ENCODE measurements at places on chromosomes 11 and 22.

- no peak for DNase-seq
These were observed 1330.6 kb downstream of the BRD1 start for GRCh38 chr22:48496987-48497650.

DNA sequence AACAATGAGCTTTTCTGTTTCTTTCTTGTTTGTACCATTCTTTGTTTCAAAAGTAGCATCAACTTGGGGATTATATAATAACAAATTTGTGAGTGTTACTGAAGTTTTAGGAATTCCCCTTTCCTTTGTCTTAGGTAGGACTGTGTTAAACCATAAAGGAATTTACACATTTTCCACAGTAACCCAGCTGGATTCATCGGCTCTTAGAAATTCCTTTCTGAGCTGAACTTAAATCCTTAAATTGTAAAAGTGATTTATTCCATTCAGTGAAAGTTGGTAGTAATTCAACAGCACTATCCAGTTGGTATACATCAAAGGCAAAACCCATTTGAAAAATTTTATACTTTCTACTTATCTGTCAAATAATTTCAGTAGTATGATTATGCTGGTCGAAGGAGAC lies 11.8 kb downstream of the EMSY start:
- DNase-seq: no peak

DNA sequence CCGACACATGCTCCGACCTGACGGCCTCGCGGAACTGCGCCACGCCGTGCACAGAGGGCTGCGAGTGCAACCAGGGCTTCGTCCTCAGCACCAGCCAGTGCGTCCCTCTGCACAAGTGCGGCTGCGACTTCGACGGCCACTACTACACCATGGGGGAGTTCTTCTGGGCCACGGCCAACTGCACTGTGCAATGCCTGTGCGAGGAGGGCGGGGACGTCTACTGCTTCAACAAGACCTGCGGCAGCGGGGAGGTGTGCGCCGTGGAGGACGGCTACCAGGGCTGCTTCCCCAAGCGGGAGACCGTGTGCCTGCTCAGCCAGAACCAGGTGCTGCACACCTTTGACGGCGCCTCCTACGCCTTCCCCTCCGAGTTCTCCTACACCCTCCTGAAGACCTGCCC lies 26.8 kb downstream of the TECTA start:
- no peak for DNase-seq

DNA sequence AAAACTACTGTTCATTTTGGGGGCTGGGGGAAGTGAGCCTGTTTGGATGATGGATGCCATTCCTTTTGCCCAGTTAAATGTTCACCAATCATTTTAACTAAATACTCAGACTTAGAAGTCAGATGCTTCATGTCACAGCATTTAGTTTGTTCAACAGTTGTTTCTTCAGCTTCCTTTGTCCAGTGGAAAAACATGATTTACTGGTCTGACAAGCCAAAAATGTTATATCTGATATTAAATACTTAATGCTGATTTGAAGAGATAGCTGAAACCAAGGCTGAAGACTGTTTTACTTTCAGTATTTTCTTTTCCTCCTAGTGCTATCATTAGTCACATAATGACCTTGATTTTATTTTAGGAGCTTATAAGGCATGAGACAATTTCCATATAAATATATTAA lies 87.1 kb upstream of the BIRC3 start:
- no peak for DNase-seq

DNA sequence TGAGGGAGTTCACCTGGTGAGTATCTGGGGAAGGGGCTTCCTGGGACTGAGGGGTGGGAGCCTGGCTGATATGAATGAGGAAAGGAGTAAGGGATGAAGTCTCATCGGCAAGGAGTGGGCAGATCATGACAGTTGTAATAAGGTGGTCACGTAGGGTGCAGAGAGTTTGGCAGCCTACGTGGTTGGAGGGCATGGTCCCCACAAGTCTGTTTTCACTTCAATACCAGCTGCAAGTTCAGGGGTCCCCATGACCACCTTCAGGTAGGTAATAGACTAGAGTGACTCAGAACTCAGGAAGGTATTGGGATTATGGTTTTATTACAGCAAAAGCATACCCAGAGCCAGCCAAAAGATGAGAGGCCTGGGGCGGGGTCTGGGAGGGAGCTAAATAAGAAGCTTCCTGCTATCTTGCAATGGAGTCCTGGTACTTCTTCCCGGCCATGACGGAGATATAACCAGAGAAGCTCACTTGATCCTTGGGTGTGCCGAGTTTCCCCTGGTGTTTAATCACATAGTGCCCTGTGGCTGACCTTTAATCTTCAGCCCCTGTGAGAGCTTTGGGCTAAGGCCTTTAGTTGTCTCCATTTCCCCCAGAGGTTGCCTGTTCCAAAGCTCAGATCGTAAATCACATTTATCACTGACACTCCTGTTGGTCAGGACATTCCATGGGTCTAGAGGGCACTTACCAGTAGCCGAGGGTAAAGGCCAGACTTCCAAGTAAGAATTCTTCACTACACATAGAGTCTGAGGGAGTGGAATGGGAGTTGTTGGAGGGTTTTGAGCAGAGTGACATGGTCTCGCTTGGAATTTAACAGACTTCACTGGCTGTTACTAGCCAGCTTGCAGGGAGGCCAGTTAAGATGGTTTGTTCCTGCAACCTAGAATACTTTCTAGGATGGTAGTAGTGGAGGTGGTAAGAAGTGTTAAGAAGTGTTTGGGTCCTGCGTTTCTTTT lies 9.1 kb downstream of the SLC3A2 start:
- no peak for DNase-seq

- no peak for DNase-seq
These were observed 149.2 kb downstream of the MIAT start for GRCh38 chr22:26806445-26807175.

DNA sequence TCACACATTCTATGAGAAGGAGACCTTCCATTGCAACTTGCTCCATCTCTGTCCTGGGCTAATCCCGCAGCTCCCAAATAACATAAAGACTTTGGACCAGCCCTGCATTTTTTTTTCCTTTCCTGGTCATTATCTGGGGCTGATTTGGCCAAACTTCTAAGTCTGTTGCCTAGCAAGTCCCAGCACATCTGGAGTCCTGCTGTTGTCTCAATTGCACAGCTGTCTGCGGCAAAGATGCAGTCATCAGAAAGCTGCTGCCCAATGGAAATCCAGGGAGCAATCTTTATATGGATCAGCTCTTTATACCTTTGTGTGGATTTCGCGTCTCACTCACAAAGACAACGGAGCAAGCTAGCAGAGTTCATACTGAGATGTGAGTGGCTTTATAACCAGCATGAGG lies 105.9 kb downstream of the NXPE2 start:
- no peak for DNase-seq

DNA sequence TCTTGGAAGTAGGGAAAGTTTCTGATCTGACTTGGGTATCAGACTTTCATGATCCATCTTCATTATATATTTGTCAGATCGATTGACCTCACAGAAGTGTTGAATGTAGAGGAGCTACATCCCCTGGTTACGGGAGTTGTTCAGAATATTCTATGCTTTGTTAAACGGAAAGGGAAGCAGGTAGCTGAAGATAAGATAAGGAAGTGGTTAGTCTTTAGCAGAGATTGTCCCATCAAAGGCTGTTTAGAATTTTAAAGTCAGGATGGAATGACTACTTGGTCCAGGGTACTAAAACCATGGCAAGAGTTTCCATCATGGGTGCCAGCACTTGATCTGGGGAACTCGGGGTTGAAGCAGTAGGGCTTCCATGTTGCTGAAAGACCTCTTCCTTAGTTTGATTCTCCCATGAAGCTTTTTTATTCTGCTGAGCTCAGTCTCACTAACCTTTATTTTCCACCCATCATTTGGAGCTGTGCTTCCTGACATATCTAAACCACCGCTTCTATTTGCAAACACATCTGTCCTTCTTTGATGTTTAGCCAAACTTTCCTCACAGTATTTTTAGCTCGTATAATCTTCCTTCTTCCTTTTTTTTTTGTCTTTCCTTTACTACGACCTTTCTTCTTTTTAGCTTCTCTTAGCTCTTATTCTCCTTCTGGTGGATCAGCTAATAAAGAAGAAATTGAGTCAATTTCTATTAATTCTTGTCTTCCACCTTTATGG lies 4.0 kb upstream of the C22orf31 start:
- no peak for DNase-seq

DNA sequence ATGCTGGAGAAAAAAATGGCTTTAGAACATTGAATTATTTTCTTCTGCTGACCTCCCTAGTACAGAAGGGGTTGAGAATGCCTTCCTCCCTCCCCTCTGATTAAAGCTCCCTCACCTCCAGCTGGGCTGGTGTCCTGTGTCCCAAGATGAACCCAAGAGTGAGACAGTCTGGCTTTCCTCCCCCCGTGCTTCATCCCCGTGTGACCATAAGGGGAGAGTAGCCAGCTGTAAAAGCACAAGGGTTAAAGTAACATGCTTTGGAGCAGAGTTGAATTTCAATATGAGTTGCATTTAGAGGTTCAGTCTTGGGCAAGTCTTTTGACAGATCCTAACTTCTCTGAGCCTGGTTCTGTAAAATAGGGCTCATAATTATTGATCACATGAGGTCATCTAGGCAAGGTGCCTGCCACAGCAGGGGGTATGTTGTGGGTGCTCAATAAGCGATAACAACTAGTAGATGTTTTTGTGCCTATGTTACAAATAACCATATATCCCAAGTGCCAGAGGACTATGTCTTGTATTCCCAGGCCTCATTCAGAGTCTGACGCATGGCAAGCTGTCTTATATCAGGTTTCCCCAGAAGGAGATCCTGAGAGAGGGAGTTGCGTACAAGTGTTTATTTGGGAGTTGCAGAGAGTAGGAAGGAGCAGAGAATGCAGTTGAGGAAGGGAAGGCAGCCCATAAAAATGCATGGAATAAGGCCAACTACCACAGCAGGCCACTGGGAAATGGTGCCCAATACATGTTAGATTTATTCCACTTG lies 4.1 kb downstream of the PRG2 start:
- no peak for DNase-seq

- peak; percentile 88 for DNase-seq
These were observed 14.9 kb upstream of the TSKU start for GRCh38 chr11:76768088-76768908.

DNA sequence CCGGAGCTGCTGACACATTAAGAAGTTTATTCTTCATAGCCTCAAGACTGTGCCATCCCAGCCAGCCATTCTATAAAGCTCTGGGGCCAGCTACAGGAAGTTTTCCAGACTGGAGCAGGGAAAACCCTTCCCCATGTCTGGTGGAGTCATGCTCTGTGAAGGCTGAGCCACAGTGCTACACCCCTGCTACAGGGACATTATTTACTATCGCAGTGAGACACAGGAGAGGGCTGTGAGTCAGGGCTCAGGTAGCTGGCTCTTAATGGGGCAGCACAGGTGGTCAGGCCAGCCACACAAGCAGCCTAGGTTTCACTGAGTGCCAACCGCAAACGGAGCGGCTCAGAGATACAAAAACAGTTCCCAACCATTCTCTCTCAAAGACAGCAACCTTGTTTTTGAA lies 12.1 kb downstream of the HPS4 start:
- DNase-seq: no peak

GRCh38 chr11:45026835-45027234 lies 76.2 kb upstream of the TP53I11 start:
- no peak for DNase-seq

- no peak for DNase-seq
These were observed 279.4 kb downstream of the NTM start for GRCh38 chr11:131649856-131650255.

- DNase-seq: no peak
These were observed 666.5 kb downstream of the NTM start for GRCh38 chr11:132036746-132037466.

GRCh38 chr11:1168721-1169161 lies 11.0 kb downstream of the MUC5AC start:
- no peak for DNase-seq

DNA sequence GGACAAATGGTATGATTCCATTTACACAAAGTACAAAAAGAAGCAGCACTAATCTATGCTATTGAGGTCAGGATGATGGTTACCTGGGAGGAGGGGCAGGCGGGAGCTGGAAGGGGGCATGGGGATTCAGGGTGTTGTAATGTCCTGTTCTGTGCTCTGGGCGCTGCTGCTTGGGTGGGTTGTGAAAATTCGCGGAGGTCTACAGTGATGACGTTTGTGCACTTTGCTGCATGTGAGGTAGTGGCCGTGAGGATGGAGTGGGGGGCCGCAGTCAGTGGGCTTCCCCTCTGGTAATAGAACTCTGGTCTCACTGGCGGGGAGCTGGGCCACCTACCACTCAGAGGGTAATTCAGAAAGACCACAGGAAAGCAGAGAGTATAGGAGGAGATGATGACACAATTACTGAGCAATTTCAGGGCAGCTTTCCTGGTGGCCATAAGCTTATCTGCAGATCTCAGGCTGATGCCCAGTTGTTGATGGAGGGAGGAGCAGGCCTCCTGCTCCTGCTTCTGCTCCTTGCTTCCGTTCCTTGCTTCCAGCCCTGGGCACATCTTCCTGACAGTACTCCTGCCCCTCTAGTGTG lies 121.5 kb downstream of the CEP164 start:
- no peak for DNase-seq

GRCh38 chr11:128936606-128937251 lies 5.9 kb downstream of the TP53AIP1 start:
- no peak for DNase-seq

- DNase-seq: no peak
These were observed 207.0 kb downstream of the TBC1D22A start for GRCh38 chr22:46969491-46969890.

GRCh38 chr11:14288189-14288935 lies 70.6 kb downstream of the RRAS2 start:
- DNase-seq: peak; percentile 29

DNA sequence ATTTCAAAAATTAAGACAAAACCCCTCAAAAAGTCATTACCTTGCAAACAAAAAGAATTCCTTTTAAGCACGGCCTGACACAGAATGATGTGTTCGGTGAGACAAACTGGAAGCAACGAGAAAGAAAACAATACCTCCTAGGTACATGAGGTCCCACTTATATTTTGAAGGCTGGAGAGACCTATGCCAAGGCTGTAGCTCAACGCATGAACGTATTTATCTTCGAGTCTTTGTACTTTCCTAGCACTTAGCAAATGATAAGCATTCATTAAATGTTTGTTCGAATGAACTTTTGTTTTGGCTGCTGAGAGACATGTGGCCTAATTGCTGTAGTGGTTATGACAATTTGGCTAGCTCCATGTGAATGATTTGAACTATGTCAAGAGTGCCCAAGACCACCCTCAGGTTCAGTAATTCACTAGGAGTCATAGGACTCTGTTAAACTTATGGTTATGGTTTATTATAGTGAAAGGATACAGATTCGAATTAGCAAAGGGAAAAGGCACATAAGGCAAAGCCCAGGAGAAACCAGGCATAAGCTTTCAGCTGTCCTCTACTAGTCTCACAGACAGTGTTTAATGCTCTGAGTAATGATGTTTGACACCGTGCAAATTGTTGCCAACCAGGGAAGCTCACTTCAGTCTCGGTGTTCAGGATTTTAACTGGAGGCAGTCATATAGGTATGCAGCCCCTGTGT lies 26.0 kb upstream of the HORMAD2 start:
- no peak for DNase-seq

GRCh38 chr22:19891317-19892256 lies 36.9 kb upstream of the GNB1L start:
- DNase-seq: peak; percentile 36

DNA sequence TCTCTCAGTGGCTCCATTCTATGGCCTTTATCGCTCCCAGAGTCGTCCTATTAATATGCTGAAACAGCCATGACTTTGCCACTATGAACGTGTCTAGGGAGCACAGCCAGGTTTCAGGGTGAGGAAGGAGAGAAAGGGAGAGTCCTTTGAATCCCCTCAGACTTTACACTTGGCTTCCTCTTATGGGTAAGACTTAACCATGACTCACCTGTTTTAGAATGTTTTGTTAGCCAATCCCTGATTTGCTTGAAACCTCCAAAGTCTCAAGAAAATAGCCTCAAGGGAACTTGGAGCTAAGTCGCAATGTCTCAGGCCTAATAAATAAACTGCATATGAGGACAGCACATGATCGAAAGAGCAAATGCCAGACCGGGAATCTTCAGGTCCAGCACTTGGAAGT lies 131.2 kb upstream of the RCN1 start:
- no peak for DNase-seq
